ENCODE measurements at places on chromosomes 12 and 14.

- peak; percentile 76 for DNase-seq
These were observed at the start of gene HOXC5 for GRCh38 chr12:54032627-54033100. Gene HOXC5 (plus strand): TSS chr12:54033050. CDS start chr12:54033123, 73 bp downstream.

DNA sequence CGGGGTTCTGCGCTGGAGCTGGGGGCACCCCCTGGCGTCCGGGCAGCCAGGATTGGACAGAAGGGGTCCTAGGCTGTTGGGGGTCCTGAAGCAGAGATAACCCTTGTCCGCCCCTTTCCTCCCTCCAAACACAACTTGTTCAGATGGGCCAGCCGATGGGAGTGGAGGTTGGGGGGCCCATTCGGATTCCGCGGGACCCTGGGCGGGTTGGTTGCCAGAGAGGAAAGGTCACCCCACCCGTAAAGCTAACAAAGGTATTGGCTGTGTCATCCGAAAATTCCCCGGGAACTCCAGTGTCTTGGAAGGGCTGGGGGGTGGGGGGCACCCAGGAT is 1.3 kb downstream of the FAM222A start:
- DNase-seq: no peak

GRCh38 chr12:69046920-69047319 is 113.9 kb upstream of the CPM start:
- DNase-seq: no peak

DNA sequence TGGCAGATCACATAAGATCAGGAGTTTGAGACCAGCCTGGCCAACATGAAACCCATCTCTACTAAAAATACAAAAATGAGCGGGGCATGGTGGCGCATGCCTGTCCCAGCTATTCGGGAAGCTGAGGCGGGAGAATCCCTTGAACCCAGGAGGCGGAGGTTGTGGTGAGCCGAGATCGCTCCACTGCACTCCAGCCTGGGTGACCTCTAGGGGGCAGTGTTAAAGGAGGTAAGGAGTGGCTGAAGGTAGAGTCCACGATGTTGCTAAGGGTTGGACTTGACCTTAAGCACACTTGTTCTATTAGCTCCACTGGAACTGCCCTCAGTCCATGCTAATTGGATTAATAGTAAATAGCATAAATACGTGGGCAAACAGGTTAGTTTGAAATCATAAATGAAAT is 62.4 kb upstream of the PSMC1 start:
- no peak for DNase-seq

DNA sequence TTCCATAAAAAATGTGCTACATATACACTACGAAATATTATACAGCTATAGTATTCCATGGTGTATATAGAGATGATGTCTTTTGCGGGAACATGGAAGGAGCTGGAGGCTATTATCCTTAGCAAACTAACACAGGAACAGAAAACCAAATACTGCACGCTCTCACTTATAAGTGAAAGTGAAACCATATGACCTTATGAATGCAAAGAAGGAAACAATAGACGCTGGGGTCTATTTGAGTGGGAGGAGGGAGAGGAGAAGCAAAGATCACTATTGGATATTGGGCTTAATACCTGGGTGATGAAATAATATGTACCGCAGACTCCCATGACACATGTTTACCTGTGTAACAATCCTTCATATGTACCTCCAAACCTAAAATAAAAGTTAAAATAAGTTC is 142.8 kb downstream of the LRFN5 start:
- no peak for DNase-seq

DNA sequence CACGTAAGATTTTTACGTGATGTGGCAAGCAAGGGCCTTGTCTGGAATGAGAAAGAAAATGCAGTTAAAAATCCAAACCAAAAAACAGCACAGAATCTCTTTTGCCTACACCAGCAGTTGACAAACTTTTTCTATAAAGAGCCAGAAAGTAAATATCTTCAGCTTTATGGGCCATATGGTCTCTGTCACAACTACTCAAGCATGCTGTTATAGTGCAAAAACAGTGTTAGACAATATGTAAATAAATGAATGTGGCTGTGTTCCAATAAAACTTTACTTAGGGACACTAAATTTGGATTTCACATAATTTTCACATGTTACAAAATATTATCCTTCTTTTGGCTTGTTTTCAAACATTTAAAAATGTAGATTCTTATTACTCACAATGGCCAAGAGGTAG is 6.2 kb upstream of the ELK3 start:
- no peak for DNase-seq

DNA sequence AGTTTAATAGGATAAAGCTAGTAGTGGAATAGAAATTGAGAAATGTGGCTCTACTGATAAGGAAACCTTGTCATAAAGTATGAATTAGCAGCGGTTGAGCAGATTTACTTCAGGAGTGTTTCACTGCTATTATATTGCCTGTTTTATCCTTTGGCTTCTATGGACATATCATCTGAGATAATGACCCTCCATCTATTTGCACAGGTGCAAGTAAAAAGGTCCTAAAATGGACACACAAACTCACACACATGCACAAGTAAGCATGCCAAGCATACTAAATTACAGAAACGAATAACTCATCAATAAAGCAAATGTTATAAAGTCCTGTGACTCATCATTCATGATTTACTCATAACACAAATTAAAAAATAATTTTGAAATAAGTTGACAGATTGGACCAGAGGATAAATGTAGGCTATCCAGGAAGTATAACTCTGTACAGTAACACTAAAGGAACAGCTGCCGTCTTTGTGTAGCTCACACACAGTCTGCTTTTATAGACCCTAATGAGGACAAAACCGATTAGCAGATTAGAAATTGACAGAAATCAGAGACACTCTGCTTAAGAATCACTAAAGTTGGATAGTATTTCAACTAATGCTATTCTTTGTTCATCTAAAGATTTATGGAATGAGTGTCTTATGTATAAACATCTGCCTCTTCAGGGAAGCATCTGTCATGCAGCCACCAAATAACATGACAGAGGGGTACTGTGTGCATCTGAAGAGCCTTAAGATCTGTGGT is 73.9 kb downstream of the SYT1 start:
- no peak for DNase-seq

GRCh38 chr12:15364221-15365160 is 42.2 kb downstream of the PTPRO start:
- DNase-seq: peak; percentile 16

DNA sequence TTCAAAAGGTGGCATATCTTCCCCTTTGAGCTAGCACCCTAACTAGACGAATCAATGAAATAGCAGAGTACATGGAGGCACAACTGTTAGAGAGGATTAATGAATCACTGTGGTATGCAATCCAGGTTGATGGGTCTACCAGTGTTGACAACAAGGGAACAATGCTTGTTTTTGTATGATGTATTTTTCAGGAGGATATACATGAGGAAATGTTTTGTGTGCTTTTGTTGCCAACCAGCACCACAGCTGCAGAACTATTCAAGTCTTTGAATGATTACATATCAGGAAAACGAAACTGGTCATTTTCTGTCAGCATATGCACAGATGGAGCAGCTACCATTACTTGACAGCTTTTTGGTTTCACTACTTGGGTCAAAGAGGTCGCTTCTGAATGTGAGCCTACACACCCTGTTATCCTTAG is 142.6 kb downstream of the GPHN start:
- no peak for DNase-seq

- DNase-seq: peak; percentile 70
These were observed 36.6 kb downstream of the DCAF4 start for GRCh38 chr14:72962829-72963312.

- DNase-seq: no peak
These were observed 16.9 kb downstream of the DEPDC4 start for GRCh38 chr12:100249941-100250340.

- DNase-seq: no peak
These were observed 127.6 kb downstream of the PAWR start for GRCh38 chr12:79563021-79563740.

DNA sequence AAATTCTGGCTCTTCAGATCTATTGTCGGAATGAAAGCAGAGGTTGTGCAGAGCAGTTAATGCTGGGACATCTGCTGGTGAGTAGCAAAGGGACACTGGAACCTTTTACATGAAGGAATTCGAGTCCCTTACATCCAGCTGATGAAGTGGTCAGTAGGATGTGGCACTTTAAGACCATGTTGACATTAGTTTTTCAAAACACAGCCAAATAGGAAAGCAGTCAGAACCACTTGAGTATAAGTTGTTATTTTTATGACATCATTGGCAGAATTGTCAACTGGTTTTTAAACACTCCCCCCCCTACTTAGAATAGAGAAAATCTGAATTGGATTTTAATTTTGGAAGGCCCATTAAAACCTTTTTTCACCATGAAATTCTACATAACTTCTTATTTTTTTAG is 46.8 kb upstream of the AMN start:
- DNase-seq: no peak

- no peak for DNase-seq
These were observed 140.8 kb downstream of the DAD1 start for GRCh38 chr14:22448035-22448904.

DNA sequence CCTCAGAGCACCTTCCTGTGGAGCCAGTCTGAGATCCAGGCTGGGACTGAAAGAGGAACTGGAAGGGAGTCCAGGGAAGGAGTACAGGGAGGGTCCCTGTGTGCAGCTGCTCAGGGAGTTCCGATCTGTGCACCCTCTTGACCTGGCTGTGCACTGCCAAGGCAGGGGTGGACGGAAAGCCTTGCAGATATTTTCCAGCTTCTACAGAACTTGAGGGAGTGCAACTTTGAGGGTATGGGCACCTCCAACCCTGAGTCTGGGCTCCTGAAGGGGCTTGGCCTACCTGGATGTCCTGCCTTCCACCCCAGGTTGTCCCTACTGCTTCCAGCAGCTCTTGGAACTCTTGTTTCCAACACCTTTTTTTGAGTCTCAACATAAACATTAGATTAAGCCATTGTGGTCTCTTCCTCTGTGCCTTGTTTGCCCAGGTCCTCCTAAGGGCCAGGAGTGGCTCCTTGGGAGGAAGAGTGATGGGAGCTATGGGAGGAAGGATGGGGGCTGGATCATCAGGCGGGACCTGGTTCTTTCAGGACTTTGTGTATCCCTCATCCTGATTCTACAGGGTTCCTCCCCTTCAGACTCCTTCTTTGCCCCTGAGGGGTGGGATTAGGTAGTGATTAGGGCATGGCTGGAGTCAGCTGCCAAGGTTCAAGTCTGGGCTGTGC is 3.5 kb downstream of the KRT7 start:
- DNase-seq: no peak

- DNase-seq: no peak
These were observed 29.0 kb downstream of the PAPLN start for GRCh38 chr14:73266317-73266716.
